ENCODE measurements at places on chromosomes 7 and 10.

DNA sequence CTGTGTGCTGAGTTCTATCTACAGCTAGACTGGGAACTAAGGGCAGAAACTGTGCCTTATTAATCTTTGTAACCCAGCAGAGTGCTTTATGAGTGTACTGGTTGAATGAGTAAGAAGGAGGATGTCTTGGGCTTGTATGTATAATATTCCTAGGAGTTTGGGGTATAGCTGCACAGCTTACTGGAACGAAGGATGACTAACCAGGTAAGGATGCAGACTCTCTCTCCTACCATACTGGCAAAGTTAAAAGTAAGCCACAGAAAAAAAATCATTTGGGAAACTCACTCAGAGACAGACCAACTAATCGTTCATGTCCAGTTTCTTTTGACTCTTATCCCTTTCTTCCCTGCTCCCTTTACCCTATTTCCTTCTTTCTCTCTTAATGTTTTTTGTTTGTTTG is 1.4 kb upstream of the DHTKD1 start:
- DNase-seq = no peak

DNA sequence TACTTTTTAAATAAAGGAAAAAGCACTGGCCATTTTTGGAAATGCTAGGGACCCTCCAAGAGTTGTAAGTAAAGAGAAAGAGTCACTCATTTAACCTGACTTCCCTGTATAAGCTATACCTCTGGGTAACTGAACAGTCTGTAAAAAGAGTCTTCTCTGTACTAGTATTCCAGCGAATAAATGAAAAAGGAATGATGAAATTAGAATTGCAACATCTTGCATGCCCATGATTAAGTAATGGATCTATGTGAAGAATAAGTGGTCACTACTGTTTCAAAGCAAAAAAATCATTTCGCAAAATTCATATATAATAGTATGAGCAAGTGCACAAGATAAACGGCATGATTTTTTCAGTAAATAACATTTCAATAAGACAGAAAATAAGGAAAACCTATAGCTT is 116.8 kb downstream of the ZFAND4 start:
- no peak for DNase-seq

- DNase-seq = no peak
Observed at GRCh38 chr10:43338117-43338516, 33.3 kb upstream of the FXYD4 start.

- DNase-seq = no peak
Observed at GRCh38 chr7:134602881-134603451, 43.7 kb upstream of the BPGM start.

- no peak for DNase-seq
Observed at GRCh38 chr7:74343281-74344131, 54.3 kb downstream of the CLIP2 start.

DNA sequence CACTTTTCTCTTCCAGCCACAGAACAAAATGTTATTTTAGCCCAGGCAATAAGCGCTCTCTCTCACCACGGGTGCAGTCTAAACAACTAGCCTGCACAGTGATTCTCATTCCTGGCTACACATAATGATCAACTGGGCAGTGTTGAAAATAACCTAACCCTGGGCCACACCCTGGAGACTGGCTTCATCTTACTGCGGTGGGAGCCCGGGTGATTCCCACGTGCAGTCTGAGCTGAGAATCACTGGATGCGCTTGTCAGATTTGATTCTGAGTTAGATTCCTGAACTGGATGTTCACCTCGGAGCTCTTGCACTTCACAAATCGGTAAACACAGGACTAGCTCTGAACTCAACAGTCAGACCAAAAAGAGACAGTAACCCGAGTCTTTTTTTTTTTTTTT is 14.9 kb downstream of the ZC3HAV1 start:
- no peak for DNase-seq

- no peak for DNase-seq
Observed at GRCh38 chr7:95028683-95029082, 121.3 kb downstream of the PPP1R9A start.

GRCh38 chr10:35413985-35414861 is 77.9 kb downstream of the CCNY start:
- DNase-seq = no peak

DNA sequence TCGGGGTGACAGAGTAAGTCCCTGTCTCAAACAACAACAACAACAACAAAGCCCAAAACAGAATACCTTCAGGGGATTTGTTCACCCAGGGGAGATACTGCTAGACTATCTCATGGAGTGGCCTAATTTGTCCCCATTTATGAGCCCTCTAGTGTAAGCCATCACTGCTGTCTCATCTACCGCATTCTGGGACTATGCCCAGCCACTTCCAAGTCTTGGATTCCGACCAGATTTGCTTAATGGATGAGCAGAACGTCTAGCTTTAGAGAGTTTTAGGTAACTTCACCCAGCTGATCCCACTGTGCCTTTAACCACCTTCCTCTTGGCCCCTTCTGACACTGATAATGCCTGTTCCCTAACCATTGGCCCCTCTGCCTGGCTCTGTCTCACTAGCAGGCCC is 47.1 kb downstream of the PAPSS2 start:
- no peak for DNase-seq

DNA sequence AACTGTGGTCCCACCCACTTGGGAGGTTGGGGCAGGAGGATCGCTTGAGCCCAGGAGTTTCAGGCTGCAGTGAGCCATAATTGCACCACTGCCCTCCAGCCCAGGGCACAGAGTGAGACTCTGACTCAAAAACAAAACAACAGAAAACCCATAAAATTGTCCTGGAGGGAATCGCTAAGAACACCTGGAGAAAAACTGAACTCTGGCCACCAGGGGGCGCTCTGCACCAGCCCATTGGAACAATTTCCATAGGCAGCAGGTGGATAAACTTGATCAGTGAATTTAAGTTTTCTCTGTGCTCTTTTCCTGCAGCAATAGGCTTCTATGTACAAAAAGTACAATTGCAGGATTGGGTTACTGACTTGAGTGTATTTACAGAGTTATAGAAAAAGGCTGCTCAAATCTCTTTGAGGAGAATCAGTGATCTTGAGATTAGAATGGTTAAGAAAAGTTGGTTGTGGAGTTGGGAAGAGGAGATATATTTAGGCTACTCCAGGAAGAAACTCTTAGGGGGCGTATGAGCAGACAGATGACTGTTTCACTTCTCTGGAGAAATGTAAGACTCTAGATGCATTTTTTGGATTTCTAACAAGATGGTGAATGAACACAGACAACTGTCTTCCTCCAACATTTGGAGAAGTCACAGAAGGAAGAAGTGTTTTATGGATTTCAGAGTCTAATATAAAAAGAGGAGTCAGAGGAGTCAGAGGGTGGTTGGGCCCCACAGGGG is 274.9 kb upstream of the GALNT17 start:
- peak; percentile 79 for DNase-seq

- DNase-seq = no peak
Observed at GRCh38 chr7:92765725-92766124, 70.6 kb downstream of the CDK6 start.

DNA sequence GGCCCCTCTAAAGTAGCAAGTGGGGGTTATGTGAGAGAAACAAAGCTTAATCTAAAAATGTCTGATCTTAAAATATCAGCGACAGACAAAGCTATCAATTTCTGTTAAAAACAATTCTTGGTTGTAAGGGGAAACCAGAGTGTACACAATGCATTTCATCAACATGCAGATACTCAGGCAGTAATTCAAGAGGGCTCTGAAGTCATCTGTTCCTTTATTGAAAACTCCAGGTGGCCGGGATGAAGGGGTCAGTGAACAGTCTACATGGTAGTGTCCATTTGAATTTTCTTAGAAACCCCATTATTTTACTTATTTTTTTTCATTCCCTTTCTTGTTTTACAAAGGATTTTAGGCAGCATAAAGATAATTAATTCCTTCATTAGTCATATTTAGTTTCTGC is 36.7 kb upstream of the BTBD16 start:
- DNase-seq = no peak

- no peak for DNase-seq
Observed at GRCh38 chr10:77318739-77319138, 318.9 kb downstream of the KCNMA1 start.

- DNase-seq = no peak
Observed at GRCh38 chr7:13148548-13148947, 461.1 kb downstream of the ARL4A start.

DNA sequence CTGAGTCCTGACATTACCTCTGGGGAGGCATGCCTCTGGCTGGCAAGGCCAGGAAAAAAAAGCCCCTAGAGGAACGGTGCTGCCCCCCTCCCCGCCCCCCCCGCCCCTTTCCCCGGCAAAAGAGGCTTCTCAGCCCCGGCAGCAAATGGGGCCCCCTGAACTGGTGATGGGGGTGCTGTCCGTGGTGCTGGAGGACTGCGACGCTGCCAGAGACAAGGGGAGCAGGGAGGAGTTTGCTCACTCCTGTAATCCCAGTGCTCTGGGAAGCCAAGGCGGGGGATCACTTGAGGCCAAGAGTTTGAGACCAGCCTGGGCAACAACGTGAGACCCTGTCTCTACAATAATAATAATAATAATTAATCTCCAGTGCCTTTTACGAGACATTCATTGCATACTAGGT is 23.7 kb downstream of the SRRM3 start:
- DNase-seq = peak; percentile 42

GRCh38 chr10:7610651-7611389 is 55.9 kb downstream of the ITIH5 start:
- no peak for DNase-seq

GRCh38 chr7:80905334-80905733 is 13.5 kb downstream of the SEMA3C start:
- no peak for DNase-seq

GRCh38 chr10:5500162-5500670 is 846 bp upstream of the CALML5 start:
- no peak for DNase-seq

DNA sequence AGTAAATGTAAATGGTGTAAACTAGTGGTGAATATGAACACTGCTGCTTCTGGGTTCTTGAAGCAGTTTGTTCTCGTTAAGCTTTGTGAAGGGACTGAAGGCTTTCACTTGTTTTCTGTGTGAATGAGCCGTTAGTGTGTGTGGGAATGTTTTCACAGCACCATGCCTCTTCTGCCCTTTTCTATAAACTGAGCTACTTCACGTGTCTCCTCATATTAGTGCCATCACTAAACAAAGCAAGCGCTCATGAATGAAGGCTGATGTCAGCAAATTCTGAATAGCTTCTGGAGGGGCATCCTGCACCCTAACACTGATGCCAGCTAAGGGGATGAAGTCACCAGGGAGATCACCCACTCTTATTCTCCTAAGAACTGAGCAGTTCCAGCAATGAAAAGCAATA is 205.6 kb upstream of the ETV1 start:
- no peak for DNase-seq

- peak; percentile 63 for DNase-seq
Observed at GRCh38 chr10:11608159-11609013, 3.1 kb downstream of the USP6NL start.

DNA sequence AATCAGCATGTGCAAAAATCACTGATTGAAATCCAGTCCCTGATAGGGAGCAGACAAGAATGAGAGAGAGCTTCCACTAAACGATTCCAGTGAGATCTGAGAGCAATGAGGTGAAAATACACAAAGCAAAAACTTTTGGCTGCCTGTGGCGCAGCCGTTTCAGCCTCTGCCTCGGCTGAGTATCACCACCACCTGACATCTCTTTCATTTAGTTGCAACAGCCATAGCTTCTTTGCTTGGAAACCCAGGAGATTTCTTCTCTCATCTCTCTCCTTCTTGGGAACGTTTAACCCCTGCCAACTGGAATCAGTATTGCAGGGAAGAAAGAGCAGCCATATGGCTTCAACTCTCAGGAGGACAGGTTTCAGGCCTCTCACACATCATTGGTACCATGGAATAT is 237.3 kb upstream of the AGK start:
- DNase-seq = no peak

DNA sequence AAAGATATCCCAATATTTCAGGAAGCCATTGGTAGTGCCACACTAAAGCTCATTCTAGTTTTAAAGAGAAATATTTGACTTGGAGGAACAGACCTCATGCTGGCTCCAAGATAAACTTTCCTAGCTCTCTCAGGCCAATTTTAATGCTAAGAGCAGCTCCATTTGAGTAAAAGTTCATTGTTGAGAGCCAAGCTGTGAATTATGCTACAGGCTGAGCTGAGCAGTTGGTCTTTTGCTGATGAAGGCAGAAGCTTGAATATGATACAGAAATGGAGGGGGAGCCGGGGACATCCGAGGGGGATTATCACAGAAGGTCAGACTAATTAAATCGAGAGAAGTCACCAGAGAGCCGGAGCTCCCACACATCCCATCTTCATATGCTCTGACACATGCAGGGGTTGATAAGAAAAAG is 175.7 kb upstream of the AUTS2 start:
- no peak for DNase-seq

GRCh38 chr10:116111483-116112095 is 161.4 kb downstream of the GFRA1 start:
- DNase-seq = no peak

DNA sequence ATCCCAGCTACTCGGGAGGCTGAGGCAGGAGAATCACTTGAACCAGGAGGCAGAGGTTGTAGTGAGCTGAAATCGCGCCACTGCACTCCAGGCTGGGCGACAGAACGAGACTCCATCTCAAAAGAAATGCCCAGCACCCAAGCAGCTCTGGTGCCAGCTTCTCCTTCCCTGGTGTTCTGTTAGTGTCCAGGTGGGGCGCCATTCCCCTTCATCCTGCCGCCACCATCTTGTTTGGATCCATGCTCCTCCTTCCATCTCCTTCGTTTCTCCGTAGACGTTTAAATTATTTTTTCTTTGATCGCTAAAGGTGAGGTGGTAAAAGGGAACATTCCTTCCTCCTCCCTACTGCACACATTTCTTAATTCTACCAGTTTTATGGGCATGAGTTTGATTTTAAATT is 30.3 kb downstream of the PROSER2 start:
- no peak for DNase-seq

DNA sequence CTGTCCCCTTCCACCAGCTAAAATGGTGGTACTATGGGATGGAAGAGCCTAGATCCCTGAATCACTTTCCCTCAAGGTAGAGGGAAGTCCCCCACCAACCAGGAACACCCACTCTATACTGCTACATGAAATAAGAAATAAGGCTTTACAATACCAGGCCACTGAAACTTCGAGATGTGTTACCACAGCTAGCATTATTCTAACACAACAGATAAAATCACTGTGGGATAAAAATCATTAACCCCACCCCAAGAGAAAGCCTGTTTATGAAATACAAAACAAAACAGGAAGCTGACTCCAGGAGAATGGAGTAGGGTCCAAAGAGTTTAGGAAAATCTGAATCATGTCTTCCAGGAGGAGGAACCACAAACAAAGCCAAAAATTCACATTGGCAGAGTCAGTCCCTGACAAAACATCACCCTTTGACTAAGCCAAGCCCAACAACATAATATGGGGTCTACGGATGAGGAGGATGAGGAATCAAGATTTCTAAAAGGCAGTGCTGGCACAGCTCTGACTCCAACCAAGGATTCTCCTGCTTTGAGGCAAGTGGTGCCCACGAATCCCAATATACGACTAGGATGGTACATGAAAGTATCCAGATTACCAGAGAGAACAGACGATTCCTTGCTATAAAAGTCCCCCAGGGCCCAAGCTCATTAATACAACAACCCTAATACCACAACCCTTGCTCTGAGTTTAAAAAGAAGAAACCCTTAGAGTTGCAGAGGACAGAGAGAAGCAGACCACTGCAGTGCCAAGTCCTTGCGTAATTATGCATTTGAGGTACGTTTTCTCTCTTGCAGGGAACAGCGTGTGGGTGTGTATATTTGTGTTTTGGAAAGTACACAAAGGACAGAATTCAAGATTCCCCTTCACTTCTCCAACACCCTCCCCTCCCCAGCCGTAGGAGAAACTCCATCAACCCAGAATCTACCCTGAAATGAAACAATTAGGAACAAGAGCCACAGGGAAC is 23.7 kb downstream of the XPNPEP1 start:
- no peak for DNase-seq

All from NAMALWA (cell line).